ENCODE measurements at places on chromosomes 1 and 21.

GRCh38 chr21:26447932-26448475, 125.1 kb downstream of the CYYR1 start:
- DNase-seq = no peak

GRCh38 chr1:183670169-183670568, 17.1 kb upstream of the APOBEC4 start:
- DNase-seq = no peak

DNA sequence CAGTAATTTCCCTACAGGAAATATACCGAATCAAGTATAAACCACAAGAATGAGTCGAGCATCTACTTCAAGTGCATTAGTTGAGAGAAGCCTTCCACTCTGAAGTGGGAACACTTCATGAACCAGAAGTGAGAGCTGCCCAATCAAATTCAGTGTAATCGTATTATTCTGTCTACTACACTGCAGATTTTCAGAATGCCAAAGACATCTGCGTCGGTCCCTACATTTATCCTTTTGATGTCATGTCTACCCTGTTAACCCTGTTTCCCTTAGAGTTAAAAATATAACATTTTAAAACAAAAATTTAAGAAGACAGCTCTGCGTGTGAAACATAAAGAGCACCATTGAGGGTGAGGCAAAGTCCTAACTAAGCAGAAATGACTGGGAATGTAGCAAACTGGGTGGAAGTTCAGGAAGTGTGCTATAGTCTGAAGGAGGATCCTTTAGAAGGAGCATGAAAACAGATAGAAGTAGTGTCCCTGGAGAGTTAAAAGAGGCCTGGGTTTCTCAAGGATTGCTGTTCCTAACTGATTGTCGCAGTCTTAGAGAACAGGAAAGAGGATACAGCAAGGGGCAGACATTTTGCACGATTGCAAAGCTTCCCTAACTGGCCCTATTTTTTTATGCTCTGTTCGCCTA, 291.2 kb downstream of the PTPRC start:
- DNase-seq = no peak

DNA sequence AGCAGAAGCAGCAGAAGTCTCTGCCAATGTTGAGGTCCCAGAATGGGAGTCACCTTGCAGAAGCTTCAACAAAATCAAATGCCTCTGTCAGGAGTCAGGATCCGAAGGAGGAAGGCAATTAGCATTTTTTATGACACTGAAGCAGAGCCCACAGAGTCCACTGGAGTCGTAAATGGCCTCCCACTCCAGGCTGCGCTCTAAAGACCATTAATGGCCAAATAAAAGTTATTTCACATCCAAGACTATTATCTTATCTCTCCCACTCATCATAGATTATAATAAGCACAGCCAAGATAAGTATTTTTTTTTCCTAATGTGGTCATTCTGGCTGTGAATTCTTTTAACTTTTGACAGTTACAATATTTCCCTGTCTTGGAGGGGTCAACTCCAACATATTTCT, 191.1 kb upstream of the C8B start:
- DNase-seq = no peak

DNA sequence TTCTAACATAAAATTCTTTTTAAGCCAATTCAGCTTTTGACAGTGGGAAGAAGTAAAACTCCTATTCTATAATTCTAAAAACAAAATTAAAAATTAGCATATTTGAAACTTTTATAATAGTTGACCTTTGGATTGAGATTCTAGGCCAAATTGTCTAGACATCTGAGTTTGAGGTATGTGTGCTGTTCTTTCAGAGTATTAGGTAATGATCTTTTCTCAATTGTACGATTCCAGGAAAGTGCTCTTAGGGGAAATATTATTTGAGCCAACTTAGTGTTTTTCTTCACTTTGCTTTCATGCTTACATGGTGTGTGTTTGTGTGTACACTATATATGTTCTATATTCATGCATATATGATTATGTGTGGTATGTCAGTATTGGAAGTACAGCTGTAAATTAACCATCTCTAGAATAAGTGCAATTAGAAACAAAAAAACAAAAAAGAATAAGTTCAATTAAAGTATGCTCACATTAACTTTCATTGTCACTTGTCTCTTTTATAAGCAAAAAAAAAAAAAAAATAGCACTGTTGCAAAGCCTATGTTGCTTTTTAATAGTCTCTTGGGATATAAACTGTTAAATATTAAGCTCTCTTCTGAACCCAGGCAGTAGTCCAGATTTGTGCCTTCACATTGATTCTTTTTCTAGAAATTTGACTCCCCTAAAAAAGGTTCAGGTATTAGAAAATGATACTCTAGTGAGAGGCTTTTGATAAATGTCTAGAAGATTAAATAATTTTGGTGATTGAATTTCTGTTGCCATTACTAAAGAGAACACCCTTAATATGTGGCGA, 132.2 kb downstream of the ATP5PO start:
- no peak for DNase-seq

DNA sequence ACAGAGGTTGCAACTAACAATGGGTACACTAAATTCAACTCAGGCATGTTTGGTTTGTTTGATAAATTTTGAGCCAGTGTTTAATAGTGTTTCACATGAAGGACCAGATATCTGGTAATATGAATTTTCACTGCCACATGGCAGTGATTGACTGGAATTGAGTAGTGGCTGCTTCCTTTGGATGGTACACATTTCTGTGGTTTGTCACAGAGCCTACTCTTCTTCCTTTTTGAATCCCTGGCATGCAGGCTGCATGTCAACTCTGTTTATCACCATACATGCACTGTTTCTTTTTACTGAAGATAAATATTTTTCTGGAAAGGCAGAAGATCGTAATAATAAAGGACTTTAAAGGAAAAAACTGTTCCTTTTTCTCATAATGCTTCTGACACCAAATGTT, 35.5 kb downstream of the SDCCAG8 start:
- no peak for DNase-seq

DNA sequence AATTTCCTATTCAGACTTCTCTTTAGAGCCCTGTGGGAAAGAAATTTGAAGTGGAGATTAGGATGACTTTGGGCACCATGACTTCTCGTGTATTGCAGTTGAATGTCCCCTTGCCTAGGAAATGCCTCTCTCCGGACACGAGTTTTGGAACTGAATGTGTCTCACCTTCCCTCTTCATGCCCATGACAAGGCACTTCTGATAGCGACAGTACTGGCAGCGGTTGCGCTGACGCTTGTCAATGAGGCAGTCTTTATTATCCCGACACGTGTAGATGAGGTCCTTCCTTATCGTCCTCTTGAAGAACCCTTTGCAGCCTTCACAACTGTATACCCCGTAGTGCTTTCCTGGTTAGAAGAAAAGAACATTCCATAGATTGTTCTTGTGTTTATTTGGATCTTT, 28.1 kb downstream of the RXRG start:
- no peak for DNase-seq

DNA sequence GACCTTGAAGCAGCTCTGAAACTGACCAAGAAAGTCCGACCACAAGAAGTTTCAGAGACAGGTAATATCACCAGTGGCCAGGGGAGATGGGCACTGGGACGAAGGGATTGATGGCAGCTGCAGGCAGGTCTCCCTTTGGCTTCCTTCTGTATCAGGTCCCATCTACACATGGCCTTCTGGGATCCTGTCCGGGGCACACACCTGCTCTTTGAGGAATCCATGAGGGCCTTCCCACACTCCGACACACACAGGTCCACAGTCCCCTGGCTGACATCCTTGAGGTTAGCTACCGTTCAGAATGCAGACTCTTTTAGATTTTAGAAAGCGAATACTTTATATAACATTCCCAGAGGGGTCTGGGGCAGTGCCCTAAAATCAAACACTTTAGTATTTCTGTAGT, 26.5 kb upstream of the TMEM125 start:
- no peak for DNase-seq

GRCh38 chr1:62180639-62181038, 14.0 kb upstream of the L1TD1 start:
- no peak for DNase-seq

- no peak for DNase-seq
These were observed 59.0 kb upstream of the MACF1 start for GRCh38 chr1:39145331-39145965.

- no peak for DNase-seq
These were observed 3.3 kb downstream of the AHDC1 start for GRCh38 chr1:27600498-27601175.

GRCh38 chr21:45436351-45437065, 31.5 kb downstream of the COL18A1 start:
- DNase-seq = no peak

GRCh38 chr1:10338047-10338446, 60.8 kb upstream of the PGD start:
- no peak for DNase-seq

DNA sequence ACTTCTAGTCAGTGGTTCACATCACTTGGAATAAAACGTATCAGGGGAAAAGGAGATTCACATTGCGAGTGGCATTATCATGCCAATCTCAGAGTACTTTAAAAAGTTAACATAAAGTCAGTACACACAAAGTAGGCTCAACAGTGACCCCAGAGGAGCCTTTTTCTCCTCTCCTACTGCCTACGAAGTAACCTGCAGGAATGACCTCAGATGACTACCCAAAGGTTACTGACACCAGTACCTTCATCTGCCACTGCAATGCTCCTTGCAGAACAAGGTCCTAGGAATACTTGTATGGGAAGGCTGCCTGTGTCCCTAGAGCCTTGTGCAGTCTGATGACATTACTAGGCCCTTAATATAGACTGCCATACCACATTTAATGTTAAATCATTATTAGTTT, 389.8 kb upstream of the LYPLAL1 start:
- no peak for DNase-seq

DNA sequence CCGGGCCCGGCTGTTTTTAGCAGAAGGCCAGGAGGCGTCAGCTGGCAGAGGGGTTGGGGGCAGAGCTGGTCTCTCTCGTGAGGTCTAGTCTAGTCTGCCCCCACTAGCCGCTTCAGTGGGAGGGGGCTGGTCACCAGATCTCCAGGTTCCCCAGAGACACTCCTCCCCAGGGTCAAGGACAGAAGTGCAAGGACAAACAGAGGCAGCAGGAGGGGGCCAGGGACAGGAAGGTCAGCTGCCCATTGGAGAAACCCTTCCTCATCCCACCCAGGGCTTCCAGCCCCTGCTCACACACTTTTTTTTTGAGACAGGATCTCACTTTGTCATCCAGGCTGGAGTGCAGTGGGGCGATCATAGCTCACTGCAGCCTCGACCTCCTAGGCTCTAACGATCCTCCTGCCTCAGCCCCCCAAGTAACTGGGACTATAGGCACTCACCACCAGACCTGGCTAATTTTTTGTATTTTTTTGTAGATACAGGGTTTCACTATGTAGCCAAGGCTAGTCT, 10.0 kb downstream of the FAM229A start:
- DNase-seq = no peak

DNA sequence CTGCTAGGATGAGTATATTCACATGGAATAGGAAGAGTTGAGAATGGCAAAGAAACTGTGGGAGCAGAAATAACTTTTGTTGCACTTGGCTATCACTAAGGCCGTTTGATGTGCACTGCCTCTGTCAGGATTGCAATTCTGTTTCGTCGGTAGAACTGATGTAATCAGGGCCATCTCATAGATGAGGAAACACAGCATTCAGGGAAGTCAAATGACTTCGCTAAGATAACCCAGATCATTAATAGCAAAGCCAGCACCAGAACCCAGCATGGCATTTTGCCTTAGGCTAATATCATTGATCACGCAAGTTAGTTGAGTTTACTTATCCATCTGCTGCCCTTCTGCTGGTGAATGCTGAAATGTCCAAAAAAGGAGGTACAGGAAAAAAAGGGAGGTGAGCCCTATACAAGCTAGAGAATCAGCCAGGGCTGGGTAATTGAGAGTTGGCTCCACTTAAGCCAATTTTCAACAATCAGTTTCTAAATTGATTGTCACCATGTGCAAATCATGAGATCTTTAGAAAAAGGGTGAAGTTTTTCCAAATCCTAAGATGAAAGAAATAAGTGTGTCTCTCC, 7.6 kb downstream of the RASSF5 start:
- no peak for DNase-seq

GRCh38 chr21:34029743-34030528, 43.4 kb upstream of the MRPS6 start:
- no peak for DNase-seq

DNA sequence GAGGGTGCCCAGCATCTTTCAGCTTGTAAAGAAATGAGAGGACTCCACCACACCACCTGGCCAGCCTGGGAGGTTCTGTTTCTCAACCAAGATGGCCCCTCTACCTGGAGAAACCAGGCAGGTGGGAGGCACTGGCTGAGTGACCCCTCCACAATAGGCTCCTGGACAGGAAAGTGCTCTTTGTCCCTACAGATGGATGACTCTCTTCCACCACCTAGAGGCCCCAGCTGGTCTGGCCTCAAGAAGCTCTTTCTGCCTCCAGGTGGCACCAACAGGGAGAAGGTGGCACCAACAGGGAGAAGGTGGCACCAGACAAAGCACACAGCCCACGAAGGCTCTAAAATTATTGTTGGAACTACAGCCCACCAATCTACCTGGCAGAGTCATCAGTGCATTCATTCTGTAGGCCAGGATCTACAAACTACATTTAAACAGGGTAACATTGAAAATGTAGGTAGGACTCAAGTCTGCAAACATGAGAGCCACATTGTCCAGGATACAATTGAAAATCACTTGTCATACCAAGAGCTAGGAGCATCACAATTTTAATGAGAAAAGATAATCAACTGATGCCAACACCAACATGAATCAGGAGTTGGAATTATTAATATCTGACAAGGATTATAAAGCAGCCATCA, 14.4 kb downstream of the TMPRSS3 start:
- no peak for DNase-seq

DNA sequence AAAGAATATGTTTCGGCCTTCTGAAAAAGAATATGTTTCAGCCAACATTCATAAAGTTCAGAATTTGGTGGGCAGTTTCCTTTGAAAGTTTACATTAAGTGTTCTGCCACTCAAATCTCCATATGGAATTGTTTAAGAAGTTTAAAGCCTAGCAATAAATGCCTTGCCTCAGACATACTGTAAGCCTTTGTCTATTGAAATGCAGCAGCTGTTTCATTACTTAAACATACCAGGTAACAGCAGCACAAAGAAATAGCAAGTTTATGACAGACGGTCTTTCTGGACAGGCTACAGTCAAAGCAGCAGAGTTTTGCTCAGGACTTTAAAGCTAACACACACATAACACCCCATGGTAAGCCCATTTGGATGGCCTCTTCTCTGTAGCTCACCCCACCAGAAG, 38.5 kb upstream of the C1orf105 start:
- DNase-seq = no peak

DNA sequence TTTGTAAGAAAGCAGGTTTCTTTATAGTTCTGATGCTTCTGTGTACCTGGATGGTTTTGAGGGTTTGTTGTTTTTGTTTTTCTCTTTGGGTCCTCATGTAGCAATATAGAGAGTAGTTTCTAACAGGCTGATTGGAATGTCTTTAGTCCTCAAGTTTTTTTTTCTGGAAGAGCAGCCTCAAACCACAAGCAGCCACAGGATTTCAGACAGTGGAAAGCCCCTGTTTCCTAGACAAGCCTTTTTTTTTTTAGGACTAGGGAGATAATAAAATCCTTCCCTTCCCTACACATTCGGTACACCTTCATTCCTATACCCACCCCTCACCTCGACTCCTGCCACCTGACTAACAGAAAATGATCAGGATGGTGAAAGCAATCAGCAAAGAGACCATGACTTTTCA, 47.6 kb downstream of the ACP6 start:
- DNase-seq = no peak

Measured in progenitor cell of endocrine pancreas (in vitro differentiated cells).